Kasumi-1 (cell line): ENCODE measurements at places on chromosomes 16 and 17.

DNA sequence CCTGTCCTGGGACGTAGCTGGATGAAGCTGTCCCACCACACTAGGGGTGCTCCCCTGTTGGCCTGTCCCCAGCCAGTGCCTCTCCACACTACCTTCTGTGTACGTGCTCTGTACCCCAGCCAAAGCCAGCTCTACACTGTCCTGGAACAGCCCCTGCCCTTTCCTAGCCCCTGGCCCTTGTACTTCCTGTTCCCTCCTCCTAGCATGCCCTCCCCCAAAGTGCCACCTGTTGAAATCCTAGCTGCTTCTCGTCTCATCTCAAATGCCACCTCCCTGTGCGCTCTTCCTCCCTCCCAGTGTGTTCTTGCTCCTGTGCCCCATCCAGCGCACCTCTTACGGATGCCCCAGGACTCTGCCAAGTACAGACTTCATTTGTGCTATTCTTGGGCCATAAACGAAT, 33.5 kb downstream of the IRX3 start:
- DNase-seq, result no peak

DNA sequence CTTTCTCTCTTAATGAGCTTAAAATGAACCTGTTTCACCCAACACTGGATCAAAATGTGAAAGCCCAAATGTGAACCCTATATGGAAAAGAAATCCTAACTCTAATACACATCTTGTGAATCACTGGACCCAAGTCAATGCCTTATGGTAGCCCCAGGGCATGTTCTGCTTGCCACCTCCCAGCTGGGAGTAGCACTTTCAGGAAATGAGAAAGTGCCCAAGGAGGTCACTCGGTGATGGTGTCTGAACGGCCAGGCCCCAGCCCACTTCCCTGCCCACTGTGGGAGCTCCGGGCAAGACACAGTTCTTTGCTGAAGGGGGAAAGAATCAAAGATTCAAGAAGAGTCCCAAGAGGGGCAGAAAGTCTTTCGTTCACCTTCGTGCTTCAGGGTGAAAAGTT, 46.1 kb downstream of the GTF3C1 start:
- DNase-seq, result no peak

- no peak for DNase-seq
These were observed 31.6 kb downstream of the SOX9 start for GRCh38 chr17:72152387-72152929.

GRCh38 chr17:17325816-17326215, 22.6 kb downstream of the NT5M start:
- no peak for DNase-seq

GRCh38 chr16:66587881-66588600, 8.8 kb downstream of the CMTM2 start:
- peak; percentile 24 for DNase-seq

DNA sequence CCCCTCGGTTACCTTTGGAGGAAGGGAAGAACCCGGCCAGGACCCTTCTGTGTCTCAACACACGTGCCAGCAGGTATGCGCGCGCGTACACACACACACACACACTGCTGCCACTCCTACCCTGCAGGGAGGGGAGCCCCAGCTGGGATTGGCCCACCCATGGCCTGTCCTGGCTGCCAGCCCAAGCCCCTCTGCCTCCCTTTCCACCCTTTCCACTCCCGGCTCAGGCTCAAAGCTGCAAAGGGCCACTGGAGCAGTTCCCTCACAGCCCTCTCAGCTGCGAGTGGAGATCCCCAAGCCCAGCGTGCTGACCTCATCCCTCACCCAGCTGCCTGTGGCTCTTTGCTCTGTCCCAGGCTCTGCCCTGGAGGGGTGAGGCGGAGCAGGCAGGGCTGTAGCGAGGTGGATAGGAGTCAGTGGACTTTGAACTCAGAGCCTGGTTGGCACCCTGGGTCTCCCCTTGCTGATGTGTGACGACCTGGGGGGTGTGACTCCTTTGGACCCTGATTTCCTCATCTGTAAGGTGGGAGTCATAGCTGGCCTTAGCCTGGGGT, 14.5 kb downstream of the KIF19 start:
- no peak for DNase-seq

GRCh38 chr16:85400305-85401205, 212.6 kb upstream of the GSE1 start:
- no peak for DNase-seq

DNA sequence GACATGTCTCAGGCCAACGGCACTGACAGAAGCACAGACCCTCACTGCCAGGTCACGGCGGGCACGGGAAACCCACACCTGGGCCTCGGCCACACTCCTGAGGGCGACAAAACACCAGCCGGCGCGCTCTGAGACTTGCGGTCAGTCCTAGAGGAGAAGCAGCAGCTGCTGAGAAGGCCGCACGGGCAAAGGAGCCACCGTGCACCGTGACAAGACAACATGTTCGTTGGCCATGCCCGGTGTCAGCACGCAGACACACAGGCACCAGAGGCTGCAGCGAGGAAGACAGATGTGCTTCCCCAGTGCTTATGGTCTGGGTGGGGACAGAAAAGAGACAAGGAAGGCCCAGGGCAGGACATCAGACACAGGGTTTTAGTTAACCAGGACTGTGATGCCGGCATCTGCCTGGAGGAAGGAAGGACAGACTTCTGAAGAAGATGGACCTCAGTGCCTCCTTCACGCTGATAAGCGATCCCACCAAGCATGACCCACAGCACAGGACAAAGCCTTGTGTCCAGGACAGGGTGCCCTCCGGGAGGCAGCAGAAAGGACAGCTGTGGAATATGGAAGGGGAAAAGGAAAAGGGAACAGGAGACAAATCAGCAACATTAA, 84.0 kb downstream of the ANKRD11 start:
- no peak for DNase-seq

- peak; percentile 59 for DNase-seq
These were observed 40.8 kb upstream of the BPTF start for GRCh38 chr17:67784364-67785121.

DNA sequence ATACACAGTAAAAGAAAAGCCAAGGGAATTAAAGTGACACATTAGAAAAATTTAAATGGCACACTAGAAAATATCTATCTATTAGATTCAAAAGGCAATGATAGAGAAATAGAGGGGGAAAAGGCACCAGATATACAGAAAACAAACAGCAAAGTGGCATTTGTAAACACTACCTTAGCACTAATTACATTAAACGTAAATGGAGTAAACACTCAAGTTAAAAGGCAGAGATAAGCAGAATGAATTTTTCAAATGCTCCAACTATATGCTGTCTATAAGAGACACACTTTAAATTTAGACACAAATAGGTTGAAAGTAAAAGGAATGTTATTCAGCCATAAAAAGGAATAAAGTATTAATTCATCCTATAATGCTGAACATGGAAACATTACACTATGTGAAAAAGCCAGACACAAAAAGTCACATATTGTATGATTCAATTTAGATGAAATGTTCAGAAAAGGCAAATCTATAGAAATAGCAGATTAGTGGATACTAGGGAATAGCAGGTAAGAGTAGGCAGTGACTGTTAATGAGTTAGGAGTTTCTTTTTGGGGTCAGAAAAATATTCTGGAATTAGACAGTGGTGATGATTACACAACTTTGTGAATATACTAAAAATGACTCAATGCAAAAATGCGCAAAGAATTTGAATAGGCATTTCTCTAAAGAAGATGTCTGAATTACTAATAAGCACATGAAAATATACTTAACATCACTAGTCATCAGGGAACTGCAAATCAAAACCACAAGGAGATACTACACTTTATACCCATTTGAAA, 92.4 kb downstream of the BRIP1 start:
- no peak for DNase-seq

GRCh38 chr17:5874486-5874885, 195.7 kb upstream of the WSCD1 start:
- no peak for DNase-seq

GRCh38 chr16:26795184-26795583, 271.5 kb upstream of the C16orf82 start:
- DNase-seq, result no peak

DNA sequence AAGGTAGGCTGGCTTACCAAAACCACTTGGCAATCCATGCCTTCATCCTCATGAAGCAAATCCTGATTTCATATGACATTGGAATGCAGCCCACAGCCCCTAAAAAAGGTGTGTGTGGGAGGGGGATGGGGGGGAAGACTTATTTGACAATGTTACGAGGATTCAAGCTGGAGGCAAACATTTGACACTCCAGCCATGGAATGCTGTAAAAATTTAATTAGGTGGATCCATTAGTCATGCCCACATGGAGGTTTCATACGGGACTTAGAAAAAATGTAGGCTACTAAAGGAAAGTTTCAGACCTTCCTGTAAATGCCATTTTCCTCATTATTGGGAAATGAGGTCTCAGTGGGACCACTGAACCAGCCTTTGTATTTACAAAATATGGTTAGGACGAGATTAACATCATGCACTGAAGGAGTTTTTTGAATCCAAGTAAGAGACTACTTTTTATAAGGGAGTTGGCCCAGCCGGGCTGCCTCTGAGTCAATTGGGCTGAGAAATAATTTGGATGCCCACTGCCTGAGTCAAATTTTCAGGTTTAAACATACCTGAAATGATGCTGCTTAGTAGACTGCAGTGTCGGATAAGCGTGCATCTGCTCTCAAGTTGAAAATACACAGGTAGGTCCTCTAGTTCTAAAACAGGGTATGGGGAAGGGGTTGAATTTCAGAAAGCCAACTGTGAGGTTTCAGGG, 44.6 kb upstream of the MAF start:
- DNase-seq, result no peak
